GM12864 (cell line): ENCODE measurements at places on chromosomes 11 and 22.

DNA sequence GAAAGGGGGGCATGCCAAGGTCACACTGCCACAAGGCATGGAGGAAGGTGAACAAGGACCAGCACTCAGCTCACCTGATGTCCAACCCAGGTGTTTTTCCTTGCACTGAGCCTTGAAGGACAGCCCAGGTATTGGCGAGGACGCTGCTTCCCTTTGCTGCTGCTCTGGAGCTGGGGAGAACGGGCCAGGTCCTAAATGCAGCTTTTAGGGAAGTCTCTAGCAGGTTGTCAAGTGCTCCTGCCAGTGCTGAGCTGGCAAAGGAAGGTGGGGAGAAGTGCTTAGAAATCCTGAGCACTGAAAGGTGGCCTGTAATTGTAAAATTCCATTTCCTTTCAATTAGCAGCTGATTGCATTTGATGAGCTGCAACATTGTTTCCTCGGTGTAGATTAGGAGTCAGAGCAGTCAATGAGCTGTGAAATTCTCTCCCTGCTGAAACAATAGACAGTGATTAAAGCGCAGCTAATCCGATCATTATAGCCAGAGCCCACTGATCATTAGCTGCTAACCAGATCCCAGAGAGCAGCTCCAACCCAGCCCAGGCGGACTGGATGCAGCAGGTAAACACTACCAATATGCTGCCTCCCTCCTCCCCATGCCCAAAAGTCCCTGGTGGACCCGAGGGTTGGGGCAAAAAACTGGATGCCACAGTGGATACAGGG lies 507.6 kb downstream of the INSC start:
- DNase-seq: no peak

DNA sequence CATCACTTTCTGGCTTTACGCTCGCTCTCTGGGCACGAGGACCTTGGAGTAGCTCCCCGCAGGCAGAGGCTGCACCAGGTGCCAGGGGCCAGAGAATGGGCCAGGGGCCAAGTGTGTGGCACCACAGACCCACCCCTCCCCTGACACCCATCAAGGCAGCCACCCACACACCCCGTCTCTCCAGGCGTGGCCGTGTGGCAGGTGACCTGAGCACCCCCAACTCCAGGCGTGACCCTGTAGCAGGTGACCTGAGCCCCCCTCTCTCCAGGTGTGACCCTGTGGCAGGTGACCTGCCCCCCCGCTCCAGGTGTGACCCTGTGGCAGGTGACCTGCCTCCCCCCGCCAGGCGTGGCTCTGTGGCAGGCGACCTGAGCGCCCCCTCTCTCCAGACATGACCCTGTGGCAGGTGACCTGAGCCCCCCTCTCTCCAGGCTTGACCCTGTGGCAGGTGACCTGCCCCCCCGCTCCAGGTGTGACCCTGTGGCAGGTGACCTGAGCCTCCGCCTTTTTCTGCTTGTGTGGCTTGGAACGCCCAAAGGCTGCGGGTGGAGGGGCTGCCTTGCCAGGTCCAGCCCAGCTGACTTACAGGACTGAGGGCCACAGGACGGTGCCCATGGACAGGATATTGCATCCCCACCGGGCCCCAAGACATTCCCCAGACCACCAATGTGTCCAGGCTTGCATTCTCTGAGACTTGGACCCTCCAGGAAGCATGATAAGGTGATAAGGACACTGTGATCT lies 667.2 kb downstream of the BRD1 start:
- no peak for DNase-seq

DNA sequence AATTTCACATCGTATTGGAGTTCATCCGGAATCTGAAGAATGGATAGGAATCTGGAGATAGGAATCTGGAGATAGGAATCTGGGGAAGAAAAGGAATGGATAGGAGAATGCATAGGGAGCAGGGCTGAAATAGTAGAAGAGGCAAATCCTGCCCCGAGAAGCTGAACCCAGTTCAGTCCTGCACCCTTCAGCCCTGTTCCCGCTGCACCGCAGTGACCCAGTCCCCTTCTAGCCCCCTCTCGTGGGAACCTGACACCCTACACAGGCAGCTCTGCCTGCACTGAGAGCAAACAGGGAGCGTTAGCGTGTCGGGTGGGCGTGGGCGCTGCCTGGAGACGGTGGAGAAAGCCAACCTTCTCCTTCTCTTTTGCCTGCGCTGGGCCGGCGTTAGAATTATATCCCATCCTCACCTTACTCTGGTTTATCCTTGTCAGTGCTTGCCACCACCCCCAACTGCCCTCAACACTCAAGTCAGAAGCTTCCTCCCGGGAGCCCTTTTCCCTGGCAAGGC lies 1.0 kb upstream of the CCKBR start:
- DNase-seq: no peak

DNA sequence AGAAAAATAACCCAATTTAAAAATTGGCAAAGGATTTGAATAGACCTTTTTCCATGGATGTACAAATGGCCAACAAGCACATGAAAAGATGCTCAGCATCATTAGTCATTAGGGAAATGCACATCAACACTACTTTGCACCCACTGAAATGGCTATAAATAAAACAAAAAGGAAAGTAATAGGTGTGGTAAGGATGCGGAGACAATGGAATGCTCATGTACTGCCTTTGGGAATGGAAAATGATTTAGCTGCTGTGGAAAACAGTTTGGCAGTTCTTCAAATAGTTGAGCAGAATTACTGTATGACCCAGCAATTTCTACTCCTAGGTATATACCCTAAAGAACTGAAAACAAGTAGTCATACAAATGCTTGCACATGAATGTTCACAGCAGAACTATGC lies 37.4 kb downstream of the LARGE2 start:
- no peak for DNase-seq

DNA sequence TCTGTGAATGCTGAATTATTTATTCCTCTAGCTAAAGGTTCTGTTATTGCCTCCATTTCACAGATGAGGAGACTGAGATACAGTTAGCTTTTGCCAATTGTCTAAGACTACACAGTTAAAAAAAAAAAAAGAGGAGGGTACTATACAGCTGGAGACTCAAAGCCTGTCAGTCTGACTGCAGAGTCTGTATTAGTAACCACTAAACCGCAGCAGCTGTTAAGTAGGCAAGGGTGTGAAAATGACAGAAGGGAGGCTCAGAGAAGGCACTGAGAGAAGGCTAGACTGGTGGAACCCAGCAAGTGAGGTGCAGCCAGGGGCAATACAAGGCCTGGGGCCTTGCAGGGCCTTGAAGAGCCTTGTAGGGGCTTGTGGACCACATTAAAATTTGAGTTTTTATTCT lies 181.2 kb downstream of the CSNK2A3 start:
- DNase-seq: peak; percentile 53

GRCh38 chr11:17762309-17762974 lies 27.9 kb downstream of the KCNC1 start:
- DNase-seq: no peak

DNA sequence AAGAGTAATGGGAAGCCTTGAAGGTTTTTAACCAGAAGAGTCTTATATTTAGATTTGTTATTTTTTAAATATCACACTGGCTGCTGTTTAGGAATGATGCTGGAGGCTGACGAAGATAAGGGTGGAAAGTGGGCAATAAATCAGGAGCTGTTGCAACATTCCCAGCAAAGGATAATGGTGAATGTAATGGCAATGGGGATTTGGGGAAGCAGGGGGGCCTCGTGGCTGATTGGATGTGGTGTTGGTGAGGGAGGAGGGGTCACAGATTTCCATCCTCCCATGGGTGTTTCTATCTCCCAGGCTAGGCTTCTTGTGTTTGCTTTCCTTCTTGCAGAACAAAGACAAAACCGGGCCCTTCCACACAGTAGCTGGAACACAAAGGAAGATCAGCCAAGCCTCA lies 80.8 kb downstream of the PIWIL4 start:
- no peak for DNase-seq

GRCh38 chr11:34865261-34865660 lies 50.9 kb downstream of the APIP start:
- no peak for DNase-seq

- no peak for DNase-seq
Measured at GRCh38 chr22:49372111-49372529, 455.6 kb downstream of the BRD1 start.

DNA sequence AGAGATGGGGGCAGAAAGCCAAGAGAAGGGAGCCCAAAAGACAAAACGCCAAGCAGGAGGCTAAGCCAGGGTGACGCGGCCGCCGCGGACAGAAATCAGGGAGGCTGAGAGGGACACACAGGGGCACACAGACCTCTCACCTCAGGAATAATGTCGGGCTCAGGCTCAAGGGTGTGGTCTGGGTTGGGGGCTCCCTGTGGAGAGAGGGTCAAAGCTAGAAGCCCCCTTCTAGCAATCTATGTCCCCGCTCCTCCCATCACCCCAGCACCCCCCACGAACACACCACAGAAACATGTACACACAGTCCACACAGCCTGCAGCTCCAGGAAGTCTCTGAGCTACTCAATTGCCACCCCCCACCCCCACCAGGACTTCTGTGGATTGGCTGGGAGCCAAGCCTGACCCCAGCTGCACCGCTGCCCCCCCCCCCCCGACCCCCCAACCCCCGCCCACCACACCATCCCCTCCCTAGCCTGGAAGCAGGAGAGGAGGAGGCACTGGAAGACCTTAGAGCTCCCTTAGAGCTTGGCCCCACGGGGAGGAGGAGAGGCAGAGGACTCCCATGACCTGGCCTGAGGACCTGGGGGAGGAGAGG lies 6.9 kb downstream of the BCL9L start:
- no peak for DNase-seq

GRCh38 chr22:42769574-42770447 lies 49.1 kb upstream of the A4GALT start:
- no peak for DNase-seq

DNA sequence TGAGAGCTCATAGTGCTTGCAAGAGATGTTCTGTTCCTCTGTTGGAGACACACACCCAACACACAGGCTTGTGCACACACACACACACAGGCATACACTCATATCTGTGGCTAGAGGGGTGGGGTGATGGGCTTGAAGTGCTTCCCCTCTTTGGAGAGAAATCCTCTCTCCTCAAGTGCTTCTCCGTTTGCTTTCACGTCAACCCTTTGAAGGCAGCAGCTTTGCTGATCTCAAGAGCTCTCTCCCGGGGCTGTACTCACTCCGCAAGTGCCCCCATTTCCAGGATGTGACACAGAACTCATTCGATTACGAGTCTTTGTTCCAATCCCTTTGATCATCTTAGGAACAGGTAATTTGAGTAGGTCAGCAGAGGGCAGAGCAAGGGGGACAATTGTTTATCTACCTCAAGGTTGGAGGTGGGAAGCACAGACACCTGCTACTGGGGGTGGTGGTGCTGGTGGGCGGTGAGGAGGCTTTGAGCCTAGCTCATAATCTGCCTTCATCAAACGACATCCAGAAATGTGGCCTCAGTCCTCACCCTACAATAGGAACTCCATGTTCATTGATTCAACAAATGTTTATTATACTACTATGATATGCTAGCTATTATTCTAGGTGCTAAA lies 529.8 kb upstream of the CADM1 start:
- DNase-seq: no peak

DNA sequence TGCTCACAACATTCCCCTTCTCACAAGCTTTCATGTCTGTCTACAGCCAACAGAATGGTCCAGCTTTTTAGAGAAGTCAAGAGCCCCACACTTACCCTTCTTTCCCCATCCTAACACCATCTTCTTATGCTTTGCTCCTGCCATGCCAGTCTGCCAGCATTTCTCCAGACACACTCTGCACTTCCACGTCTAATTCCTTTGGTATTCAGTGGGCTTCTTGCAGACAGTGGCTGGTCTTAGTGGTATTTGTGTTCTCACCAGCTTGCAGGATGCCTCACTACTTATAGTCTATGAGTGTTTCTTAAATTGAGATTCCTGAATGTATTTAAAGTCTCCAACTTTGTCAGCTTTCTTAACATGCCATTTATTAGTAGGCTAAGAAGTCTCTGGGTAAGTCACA lies 154.4 kb downstream of the BBOX1 start:
- no peak for DNase-seq

- DNase-seq: no peak
Measured at GRCh38 chr22:31271485-31271884, 20.8 kb downstream of the PIK3IP1 start.

DNA sequence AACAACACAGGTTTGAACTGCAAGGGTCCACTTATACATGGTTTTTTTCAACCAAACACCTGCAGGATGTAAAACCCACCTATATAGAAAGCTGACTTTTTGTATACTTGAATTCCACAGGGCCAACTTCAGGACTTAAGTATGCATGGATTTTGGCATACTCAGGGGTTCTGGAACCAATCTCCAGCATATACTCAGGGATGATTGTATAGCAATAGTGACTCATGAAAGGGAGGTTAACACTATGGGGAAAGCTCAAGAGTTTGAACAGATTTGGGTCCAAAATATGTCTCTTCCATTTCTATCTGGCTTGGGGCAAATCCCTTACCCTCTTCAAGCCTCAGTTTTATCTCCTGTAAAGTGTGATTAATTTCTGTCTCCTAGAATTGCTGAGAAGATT lies 94.9 kb downstream of the MICAL2 start:
- DNase-seq: no peak

GRCh38 chr11:70460964-70461363 lies 62.6 kb downstream of the CTTN start:
- no peak for DNase-seq

DNA sequence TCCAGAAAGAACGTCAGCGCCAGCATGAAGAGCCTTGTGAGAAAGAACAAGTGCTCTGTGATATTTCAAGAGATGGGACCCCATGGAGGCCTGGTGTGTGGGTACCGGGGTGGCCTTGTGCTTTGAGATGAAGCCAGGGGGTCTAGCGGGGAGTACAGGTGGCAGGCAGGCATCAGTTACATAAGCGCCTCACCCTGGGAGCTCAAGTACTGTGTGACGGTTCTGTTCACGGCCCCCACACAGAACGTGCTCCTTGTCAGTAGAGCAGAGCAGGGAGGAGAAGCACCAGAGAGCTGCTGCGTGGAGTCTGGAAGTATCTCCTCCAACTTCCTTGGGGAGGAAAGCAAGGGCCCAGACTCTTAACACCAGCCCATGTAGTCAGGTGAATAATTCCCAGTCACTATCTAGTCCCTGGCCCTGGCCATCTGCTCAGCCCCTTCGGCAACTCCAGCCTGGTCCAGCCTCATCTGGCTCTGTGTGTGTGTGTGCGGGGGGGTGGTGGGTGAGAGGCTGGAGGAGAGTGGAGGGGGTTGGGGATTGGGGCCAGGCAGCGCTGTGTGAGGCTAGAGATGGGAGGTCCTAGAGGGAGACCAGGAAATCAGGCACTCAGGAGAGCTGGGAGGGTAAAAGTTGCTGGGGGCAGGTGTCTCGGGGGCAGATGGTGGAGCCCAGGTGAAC lies 32.4 kb downstream of the MCM5 start:
- DNase-seq: no peak

- DNase-seq: no peak
Measured at GRCh38 chr11:47399860-47400767, 8.3 kb upstream of the SLC39A13 start.

DNA sequence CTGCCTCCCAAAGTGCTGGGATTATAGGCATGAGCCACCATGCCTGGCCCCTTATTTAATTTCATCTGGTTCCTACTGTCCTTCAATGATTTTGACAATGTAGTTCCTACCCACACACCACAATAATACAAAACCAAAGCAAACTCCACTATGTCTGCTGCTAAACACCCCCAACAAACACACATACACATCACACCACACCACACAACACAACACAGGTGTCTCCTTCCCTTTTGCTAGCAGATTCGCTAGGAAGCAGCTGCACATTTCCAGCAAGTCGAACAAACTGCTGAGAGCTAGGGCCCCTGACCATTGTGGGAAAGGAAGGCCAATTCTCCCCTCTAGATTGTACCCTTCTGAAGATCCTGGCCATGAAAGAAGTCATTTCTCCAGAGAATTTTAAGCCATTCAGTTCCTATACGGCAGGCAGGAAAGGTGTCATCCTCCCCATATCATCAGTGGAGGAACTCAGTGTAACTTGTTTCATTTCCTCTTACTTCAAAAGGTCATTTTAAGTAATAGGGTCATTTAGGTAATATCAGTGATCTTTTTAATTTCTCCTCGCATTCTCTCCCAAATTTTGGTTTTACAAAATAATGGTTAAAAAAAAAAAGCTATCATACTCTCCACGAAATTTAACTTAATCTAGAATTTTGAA lies 18.5 kb downstream of the NUMA1 start:
- DNase-seq: no peak
